Renal cortical epithelial cell (primary cell): ENCODE measurements at places on chromosomes 4 and X. TPM values are rescaled to one million over a fixed set of nuclear protein-coding genes. Genes with fewer than 3 reads are reported as not detected.

The ARHGAP36 gene
- 0.15 TPM in 1 of 2 replicates, not detected in the other for total RNA-seq

The PABPC1L2A gene
- total RNA-seq, result not detected in 2 replicates

DNA sequence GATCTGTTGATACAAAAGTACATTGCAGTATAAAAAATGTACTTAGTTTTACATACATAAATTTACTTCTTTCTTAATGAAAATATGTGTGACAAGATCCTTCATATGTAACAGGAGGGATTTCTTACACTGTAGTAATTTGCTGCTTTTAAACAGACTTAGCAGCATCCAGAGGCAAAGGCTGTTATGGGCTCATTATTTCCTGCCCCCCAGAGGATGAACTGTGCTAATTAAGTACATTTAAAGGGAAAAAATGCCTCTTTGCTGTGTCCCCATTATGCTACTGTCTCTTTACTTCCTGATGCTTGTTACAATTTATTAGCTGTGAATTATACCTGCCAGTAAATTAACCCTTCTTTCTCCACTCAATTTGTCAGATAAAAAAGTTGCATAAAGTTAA is 47.1 kb downstream of the NDST3 start:
- no peak for DNase-seq

The SULT1B1 gene
- total RNA-seq, result not detected in 2 replicates

DNA sequence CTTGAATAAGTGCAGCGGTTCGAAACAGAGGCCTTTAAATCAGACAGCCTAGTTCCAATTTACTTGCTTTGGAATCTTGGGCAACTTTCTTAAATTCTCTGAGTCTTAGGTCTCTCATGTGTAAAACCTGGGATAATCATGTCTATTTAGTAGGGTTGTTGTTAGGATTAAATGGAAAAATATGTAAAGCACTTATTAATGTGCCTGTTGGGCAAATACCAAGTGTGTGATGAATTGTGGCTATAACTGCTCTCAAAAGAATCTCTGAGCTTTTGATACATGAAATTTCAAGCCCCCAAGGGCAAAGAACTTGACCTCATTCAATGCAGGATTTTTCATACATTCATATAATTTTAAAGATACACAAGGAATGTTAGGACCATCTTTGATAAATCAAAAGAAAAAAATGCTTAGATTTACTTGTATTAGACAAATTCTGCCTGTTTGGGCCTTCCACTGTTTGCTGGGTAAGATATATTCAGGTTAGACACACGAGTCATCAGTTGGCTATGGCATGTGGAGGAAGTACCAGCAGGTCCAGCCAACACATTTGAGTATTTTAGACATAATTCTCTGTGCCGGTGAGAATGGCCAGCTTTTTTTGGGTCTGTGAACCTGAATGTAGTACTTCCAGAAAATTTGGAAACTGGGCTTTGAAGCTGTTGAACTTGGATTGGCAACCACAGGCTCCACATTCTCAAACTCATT is 241.4 kb upstream of the CNKSR2 start:
- peak; percentile 27 for DNase-seq

The PNCK gene
- total RNA-seq, result 0.75 TPM in 1 of 2 replicates, not detected in the other

- no peak for DNase-seq
Observed at GRCh38 chr4:80788798-80789197, 241.7 kb upstream of the BMP3 start.

The PAPSS1 gene
- 84.6 and 123 TPM in 2 replicates for total RNA-seq

The SLITRK4 gene
- 27.4 and 30.6 TPM in 2 replicates for total RNA-seq

The ZNF732 gene
- total RNA-seq, result 0.05 and 0.52 TPM in 2 replicates

DNA sequence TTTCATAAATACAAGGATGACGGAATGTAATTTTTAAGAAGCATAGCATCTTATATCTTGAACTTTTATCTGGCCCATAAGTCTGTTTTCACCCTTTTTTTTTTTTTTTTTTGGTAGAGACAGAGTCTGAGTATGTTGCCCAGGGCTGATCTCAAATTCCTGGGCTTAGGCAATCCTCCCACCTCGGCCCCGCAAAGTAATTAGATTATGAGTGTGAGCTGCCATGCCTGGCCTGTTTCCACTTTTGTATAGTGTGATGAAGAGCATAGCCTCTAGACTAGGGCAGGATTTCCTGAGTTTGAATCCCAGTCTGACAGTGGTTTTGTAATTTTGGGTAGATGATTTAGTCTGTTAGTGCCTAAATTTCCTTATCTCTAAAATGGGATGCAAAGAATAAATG is 11.0 kb downstream of the STIM2 start:
- peak; percentile 31 for DNase-seq

The CT45A10 gene
- total RNA-seq, result not detected in 2 replicates

GRCh38 chr4:1793496-1793840 is 375 bp downstream of the FGFR3 start:
- no peak for DNase-seq

The QRFPR gene
- total RNA-seq, result 0.15 and 1.0 TPM in 2 replicates

- DNase-seq, result no peak
Observed at GRCh38 chrX:130704053-130705038, 198.7 kb downstream of the ENOX2 start.

GRCh38 chrX:138775517-138775916 is 64.0 kb upstream of the FGF13 start:
- peak; percentile 46 for DNase-seq

- DNase-seq, result no peak
Observed at GRCh38 chrX:1519022-1519497, 17.9 kb downstream of the P2RY8 start.

DNA sequence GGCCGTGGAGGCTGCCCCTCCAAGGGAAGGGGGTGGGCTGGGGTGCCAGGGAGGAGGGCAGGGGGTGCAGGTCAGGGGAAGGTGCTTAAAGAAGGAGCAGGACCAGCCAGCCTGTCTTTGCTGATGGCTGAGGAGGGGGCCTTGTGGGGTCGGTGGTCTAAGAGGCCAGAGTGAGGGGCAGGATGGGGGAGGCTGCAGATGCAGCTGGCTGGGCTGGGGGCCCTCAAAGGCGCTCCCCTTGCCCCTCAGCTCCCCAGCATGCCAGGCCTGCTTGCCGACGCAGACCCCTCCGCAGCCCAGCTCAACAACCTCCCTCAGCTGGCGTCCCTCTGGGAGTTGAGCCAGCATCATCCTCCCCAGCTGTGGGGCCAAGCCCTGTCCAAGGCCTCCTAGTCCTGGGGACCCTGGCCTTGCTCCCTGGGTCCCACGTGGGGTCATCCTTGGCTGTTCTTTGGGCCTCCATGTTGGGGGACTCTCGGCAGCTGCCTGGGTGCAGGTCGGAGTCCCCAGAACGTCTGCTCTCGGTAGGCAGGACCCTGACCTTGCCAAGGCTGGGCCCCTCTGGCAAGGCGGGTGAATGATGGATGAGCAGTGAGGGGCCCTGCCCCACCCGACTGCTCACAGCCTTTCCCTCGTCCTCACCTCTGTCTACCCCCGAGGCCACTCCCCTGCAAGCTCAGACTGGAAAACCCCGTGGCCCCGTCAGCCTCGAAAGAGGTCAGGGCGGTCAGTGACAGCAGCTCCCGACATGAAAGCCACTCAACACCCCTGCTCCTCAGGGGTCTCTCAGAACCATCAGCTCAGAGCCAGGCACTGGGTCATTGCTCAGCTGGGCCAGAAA is 119.4 kb downstream of the FAM53A start:
- no peak for DNase-seq

- peak; percentile 79 for DNase-seq
Observed at GRCh38 chr4:186770481-186771175, 47.0 kb upstream of the FAT1 start.

DNA sequence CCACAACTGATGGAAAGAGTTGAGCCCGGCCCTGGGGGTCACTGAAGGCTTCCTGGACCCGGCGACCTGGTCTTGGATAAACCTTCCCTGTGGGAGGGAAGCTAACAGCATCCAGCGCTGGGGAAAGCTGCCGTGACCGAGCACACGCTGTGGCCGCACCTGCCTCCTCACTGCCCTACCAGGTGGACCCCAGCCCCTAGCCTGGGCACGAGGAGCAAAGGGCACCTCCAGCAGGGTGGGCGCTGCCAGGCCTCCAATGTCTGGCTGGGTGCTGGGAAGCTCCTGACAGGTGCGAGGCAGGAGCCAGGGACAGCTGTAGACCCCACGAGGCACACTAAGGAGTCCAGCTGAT is 7.9 kb downstream of the TADA2B start:
- no peak for DNase-seq

- DNase-seq, result no peak
Observed at GRCh38 chr4:7399440-7400234, 35.1 kb downstream of the PSAPL1 start.

DNA sequence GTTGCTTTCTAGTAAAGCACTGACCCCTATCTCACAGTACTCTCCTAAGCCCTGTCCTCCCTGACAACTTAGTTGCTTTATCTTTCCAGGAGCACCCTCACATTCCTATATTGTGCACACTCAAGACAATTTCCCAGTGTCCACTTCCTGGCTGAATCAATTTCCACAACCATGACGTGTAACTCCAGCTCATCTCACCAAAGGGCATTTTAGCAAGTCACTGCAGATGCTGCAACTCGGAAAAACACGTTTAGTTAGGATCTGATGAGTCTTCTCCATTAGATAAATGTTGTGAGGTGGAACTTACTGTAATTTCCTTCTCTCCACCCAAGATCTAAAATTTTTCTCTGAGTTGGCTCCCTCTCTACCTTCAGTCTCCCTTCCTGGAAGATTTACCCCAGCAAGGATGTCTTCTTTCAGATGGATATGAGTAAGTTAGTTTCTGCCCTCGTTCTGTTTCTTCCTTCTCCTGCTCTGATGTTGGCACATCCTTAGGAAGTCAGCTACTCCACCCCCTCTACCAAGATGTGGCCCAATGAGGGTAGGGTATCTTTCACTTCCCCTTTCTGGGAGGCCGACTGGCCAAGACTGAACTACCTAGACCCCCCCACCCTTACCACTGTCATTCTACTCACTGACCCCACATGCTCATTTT is 28.8 kb upstream of the IL13RA1 start:
- no peak for DNase-seq

The PHOX2B gene
- total RNA-seq, result not detected in 2 replicates

- DNase-seq, result peak; percentile 23
Observed at GRCh38 chr4:54525602-54526001, 132.2 kb upstream of the KIT start.

The PARM1 gene
- total RNA-seq, result 0.05 and 0.35 TPM in 2 replicates

DNA sequence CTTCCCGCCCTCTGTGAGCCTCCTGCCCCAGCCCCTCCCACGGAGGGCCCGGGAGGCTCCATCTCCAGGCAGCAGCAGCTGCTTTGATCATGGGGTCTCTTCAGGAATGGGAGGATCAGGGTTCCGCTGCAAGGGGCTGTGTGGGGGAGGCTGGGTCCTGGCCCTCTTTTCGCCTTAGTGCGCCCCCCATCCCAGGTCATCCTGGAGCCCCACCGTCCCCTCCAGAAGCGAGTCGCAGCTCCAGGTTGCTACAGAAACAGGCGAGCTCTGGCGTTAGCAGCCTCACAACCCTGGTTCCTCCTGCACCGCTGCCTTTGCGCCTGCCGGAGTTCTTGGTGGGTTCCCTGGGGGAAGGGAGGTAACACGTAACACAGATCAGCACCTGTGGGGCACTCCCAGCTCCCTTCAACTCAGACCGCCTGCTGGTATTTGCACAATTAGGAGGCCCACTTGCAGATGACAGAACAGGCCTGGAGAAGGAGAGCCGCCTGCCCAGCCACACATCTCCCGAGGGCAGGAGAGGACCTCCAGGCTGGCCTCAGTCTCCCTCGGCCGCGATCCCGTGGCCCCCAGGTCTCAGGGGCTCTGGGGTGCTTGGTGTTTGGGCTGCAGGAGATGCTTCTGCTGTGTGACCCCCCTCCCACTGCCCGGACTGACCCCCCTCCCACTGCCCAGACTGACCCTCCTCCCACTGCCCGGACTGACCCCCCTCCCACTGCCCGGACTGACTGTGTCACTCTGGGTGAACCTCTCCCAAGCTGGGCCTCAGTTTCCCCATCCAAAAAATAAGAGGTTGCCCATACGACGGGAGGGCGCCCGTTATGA is 64.2 kb upstream of the ADRA2C start:
- DNase-seq, result no peak

GRCh38 chr4:111499706-111500105 is 645.5 kb upstream of the FAM241A start:
- DNase-seq, result no peak

The DDX60 gene
- 23.9 and 43.2 TPM in 2 replicates for total RNA-seq

GRCh38 chr4:154471032-154471431 is 20.6 kb downstream of the DCHS2 start:
- no peak for DNase-seq

The TKTL2 gene
- not detected in 2 replicates for total RNA-seq

The RGN gene
- total RNA-seq, result 1.6 and 1.7 TPM in 2 replicates

The CCNI gene
- 122 and 354 TPM in 2 replicates for total RNA-seq

- DNase-seq, result no peak
Observed at GRCh38 chrX:130887376-130887775, 15.6 kb downstream of the ENOX2 start.

DNA sequence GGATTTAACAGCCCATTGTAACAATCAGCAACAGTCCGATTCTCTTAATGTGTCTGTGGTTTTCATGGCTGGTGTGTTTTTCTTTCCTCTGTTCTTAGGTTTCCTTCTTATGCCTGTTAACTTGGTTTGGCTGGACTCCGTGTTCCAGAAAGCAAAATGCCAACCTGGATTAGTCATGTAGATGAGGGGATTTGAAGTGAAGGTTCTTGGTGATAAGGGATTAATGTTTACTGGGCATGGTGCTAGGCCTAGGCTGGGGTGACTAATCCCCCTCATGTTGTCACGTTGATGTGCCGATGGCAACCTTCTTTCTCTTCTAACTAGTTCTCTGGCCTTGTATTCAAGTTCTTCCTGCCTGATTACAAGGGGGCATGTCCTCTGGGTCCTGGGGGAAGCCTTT is 85.9 kb downstream of the REPS2 start:
- peak; percentile 99 for DNase-seq

GRCh38 chr4:118112117-118113046 is 78.1 kb downstream of the NDST3 start:
- DNase-seq, result peak; percentile 37

DNA sequence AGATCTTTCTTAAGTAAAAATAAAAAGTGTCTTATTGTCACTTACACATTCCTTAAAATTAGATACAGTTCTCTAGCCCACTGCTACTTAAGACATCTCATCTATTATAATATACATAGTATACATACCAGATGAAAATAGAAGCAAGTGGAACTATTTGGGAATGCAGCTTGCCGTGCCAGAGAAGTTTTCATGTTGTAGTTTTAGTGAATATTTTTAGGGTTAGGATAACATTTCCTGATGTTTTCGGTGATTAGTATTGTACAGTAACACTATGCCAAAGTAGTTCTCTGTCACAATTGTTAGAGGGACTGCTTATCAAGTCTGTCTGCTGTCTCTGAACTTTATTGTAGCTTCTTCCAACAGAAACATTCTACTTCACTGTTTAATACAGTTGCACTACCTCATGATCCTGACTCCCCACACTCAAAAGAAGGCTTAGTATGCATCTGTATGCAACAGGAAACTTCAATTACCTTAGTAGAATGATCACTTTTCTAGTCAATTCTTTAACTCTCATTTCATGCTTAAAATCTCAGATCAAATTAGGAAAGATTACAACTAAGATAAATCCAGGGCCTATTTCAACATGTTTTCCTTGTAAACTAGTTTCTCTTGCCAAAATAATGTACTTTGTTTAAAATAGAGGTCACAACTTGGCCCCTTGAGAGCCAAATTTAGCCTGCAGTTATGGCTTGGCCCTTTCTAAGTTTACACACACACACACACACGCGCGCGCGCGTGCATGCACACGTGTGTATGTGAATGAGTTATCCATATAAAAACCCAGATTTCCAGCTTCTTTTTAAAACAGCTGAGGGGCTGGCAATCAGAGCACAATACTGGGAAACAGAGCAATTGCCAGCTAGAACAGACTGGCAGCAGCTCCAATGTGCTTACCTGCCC is 42.3 kb upstream of the SRPX start:
- DNase-seq, result no peak

GRCh38 chr4:120144634-120145033 is 78.0 kb upstream of the MAD2L1 start:
- no peak for DNase-seq
